T-helper 22 cell (primary cell): ENCODE measurements at places on chromosomes 6 and 20.

GRCh38 chr6:138785079-138785478 is 10.8 kb upstream of the ECT2L start:
- no peak for DNase-seq

DNA sequence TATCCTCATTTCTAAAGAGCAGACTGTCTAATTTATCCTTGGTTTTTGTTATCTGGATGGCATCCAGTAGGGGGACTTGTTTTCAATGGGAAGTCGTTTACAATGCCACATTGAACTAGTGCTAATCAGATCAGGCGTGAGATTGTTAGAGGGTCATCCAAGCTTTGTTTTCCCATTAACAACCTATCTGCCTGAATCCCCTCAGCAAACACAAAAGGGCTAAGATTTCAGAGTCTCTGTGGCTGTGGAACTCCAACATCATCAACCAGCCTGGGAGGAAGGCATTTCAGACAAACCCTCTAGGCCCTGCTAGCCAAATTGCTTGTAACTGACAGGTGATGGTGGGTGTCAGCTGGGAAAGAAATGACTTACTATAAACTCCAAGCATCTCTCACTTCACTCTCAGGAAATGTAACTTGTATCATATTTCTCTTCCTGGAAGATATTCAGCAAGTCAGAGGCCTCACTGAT is 47.7 kb downstream of the COL19A1 start:
- no peak for DNase-seq

DNA sequence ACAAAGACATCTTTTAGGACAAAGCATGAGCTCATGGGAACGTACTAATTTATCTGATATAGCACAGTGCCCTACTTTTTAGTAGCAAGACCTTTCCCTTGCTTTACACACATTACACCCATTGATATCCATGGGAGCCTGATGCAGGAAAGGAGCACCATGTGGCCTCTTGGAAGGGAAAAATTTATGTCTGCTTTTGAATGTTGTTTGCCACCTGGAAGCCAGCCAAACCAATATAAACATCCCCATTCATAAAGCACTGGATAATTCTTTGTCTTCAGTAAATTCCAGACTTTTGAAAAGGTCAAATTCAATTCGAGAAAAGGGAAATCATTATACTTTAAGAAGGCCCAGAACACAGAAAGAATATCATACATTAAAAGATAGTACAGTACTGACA is 152.3 kb upstream of the BEND6 start:
- DNase-seq = no peak

GRCh38 chr6:17178754-17179529 is 77.1 kb downstream of the STMND1 start:
- no peak for DNase-seq
